IPS DF 19.7 (cell line): ENCODE measurements at places on chromosomes 3 and 15.

GRCh38 chr3:190261015-190261414, 61.2 kb downstream of the CLDN1 start:
- DNase-seq = no peak

DNA sequence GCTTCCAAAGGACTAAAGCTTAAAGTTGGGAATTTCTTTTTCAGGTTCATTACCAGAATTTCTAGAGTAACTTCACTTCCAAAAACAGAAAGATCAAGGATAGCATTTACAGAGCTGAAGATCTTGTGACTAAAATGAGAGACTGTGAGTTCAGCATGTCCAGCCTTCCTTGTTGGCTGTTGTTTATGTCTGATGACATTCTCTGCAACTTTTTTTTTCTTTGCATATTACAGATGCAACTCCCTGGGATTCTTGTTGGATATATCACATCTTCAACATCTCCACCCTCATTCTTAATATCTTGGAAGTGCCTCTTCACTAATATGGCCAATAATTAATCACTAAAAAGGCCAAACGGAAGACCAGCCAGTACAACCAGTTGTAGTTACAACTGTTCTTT, 86.2 kb upstream of the FRMD4B start:
- no peak for DNase-seq

DNA sequence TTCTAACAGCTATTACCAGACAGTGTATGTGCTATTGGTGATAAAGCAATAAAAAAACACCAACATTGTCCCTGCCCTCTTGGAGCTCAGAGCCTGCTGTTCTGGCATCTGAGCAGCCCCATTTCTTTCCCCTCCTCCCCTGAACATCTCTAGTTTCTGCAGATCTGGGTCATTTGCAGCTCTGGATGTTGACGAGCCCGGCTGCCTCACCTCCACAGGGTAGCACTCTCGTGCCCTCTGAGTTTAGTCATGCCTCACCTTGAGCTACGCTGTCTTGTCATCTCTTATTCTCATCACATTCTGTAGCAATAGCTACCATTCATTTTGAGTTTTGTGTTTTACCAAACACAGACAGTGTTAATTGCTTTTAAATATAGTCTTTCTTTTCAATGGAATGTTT, 30.0 kb upstream of the GPR171 start:
- DNase-seq = no peak

- DNase-seq = no peak
Measured at GRCh38 chr15:60358935-60359682, 38.7 kb downstream of the ANXA2 start.

- no peak for DNase-seq
Measured at GRCh38 chr3:69370901-69371301, 15.0 kb downstream of the FRMD4B start.

DNA sequence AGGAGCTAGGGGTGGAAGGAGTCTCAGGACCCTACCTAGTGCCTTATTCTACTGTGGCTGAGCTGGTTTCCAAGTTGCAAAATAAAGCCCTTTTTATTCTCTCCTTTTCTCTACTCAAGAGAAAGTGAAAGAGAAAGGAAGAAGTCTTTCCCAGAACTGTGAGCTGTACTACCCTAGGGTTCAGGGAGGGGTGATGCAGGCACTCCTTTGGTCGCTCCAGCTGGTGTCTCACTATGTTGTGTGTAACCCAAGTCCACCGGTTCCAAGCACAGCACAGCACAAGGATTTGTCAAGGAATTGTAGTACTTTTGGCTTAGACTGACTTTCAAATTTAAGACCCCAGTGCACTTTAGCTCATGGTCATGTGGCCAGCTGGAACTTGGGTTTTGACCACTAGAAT, 1721.7 kb downstream of the OTOL1 start:
- DNase-seq = no peak

- DNase-seq = no peak
Measured at GRCh38 chr3:150388498-150389418, 19.3 kb upstream of the TSC22D2 start.

GRCh38 chr3:173025941-173026340, 115.1 kb downstream of the SPATA16 start:
- no peak for DNase-seq

GRCh38 chr3:193851941-193852674, 259.1 kb downstream of the OPA1 start:
- DNase-seq = no peak

- DNase-seq = no peak
Measured at GRCh38 chr15:92958105-92958504, 58.0 kb downstream of the CHD2 start.

GRCh38 chr3:23405081-23405480, 202.0 kb downstream of the UBE2E2 start:
- DNase-seq = no peak

GRCh38 chr3:107430214-107430995, 53.2 kb downstream of the CCDC54 start:
- DNase-seq = no peak

DNA sequence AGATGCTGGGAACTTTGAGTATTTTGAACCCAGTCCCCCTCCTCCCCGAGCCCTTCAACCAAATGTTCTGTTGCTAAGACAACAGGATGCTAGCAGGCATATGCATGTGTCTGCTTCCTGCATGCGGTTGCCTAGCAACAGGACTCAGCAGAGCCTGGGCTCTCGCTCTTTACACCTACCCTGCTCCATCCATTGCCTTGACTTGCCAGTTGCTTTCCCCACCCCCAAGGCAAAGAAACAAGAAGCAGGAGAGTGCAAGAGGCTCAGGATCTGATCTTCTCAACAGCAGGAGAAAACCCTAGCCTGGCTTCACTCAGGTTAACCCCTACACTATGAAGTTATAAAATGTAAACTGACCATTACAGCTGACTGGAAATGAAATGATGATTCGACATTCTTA, 393.0 kb downstream of the IGSF11 start:
- DNase-seq = peak; percentile 83

GRCh38 chr3:56025326-56025725, 442.9 kb downstream of the ERC2 start:
- no peak for DNase-seq

GRCh38 chr15:74291101-74292071, 55.3 kb downstream of the CCDC33 start:
- DNase-seq = peak; percentile 82

DNA sequence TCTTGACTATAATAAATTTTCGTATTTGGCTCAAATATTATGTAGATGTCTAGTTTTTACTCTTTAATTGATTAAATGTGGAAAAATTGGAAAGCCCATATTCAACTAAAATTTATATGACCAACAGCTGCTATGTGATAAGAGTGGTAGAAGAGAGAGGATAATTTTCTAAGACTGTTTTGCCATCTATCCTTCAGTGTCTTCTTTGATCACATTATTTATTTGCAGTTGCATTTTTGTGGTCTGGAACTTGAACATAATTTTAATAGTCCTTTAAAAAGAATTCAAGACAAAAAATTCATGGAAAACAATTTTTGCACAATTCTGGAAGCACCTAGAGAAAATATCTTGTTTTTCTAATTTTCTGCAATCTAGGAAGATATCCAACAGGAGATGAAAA, 213.3 kb upstream of the THBS1 start:
- DNase-seq = no peak

GRCh38 chr3:36557021-36557707, 176.9 kb downstream of the STAC start:
- no peak for DNase-seq

- no peak for DNase-seq
Measured at GRCh38 chr3:37812499-37812896, 49.2 kb upstream of the CTDSPL start.

GRCh38 chr3:65531499-65531898, 507.2 kb downstream of the MAGI1 start:
- no peak for DNase-seq

DNA sequence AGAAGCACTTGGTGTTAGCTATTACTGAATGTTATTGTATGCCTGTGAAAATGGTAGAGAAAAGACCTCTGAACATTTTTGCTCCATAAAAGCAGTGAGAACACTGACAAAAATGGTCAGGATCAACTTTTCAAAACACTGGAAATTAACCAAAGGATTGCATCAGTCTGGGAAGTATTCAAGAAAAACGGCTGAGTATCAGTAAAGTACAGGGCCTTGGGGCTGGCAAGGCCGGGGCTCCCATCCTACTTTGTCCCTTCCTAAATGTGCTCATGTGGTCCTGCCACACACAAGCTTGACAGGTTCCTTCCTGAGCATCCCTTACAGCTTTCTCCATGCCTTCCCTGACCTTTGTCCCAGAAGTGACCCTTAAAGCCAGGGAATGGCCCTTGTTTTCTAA, 84.0 kb downstream of the CFAP20DC start:
- no peak for DNase-seq

- DNase-seq = no peak
Measured at GRCh38 chr15:96553931-96554330, 223.4 kb downstream of the NR2F2 start.

- no peak for DNase-seq
Measured at GRCh38 chr3:27174530-27174929, 194.7 kb downstream of the NEK10 start.

- no peak for DNase-seq
Measured at GRCh38 chr3:112417696-112418318, 81.5 kb downstream of the BTLA start.

- no peak for DNase-seq
Measured at GRCh38 chr15:69628256-69629093, 175.9 kb downstream of the RPLP1 start.

GRCh38 chr3:27730774-27731659, 8.9 kb upstream of the EOMES start:
- DNase-seq = no peak

- no peak for DNase-seq
Measured at GRCh38 chr3:165797551-165797950, 39.7 kb downstream of the BCHE start.

DNA sequence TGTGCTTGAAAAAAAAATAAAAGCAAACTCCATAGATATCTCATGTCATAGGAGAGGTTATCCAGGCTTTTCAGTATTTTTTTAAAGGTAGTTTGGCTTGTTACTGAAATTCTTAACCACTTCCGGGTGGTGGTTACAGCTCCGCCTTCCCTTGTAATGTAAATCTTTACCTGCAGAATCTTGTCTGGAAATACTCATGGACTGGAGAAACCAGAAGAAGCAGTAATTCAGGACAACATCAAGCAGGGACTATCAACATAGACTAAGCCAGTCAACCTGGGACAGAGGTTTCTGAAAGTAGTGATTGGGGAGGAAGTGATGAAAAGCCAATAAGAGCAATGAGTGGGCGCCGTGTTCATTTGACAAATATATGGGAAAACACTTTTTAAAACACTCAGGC, 78.9 kb upstream of the SKOR1 start:
- no peak for DNase-seq

GRCh38 chr3:73580343-73580742, 44.4 kb downstream of the PDZRN3 start:
- no peak for DNase-seq
